ENCODE measurements at places on chromosomes 11 and 22.
A peak's percentile ranks its signal among the peaks of the same experiment; 100 is the strongest.

DNA sequence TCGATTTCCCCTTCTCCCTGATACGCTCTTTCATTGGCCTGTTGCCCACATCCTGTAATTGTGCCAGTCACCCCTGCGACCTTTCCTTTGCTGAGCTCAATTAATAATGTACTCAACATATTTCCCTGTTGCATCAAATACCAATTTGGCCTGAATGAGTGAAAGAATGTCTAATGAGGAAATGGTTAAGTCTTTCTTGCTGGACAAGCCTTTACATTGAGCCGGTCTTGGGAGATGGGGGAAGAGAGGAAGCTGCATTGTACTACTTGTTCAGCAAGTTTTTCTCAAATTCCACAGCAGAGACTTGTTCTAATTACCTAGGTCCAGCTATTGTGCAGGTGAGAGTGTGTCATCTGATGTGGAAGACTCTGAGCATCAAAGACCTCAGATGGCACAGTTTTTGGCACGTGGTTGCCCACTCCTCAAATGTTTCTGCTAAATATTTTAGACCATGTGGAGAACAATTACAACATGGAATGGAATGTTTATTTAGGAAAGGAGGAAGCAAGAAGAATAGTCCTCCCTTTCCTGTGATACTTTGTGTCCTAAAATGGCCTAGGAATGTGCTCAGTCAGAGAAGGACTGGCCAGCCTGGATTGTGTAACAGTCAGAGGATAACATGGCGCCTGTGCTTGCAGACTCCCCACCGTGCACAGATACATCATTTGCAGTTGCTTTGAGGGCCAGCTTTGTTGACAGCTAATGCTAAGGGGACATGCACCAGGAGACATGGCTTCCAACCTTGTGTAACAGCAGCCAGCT lies 129.5 kb upstream of the E2F8 start:
- no peak for DNase-seq

DNA sequence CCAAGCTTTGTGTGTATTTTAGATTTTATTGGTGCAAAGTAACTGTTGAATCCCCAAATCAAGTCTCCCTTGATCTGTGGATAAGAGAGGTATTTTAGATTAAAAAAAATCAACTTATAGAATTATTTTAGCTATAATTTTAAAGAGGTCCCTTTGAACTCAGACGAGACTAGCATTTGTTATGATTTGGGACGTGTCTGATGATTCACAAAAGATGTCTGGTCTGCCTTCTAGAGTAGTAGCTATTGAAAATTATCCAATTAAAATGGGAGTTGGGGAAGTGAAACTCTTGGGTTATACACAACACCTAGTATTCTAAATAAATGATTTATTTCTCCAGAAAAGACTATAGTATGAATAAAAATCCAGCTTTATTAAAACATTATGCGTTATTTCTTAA lies 227.9 kb upstream of the GRIA4 start:
- no peak for DNase-seq

- no peak for DNase-seq
These were observed 534.3 kb downstream of the KCNA4 start for GRCh38 chr11:29482510-29482909.

DNA sequence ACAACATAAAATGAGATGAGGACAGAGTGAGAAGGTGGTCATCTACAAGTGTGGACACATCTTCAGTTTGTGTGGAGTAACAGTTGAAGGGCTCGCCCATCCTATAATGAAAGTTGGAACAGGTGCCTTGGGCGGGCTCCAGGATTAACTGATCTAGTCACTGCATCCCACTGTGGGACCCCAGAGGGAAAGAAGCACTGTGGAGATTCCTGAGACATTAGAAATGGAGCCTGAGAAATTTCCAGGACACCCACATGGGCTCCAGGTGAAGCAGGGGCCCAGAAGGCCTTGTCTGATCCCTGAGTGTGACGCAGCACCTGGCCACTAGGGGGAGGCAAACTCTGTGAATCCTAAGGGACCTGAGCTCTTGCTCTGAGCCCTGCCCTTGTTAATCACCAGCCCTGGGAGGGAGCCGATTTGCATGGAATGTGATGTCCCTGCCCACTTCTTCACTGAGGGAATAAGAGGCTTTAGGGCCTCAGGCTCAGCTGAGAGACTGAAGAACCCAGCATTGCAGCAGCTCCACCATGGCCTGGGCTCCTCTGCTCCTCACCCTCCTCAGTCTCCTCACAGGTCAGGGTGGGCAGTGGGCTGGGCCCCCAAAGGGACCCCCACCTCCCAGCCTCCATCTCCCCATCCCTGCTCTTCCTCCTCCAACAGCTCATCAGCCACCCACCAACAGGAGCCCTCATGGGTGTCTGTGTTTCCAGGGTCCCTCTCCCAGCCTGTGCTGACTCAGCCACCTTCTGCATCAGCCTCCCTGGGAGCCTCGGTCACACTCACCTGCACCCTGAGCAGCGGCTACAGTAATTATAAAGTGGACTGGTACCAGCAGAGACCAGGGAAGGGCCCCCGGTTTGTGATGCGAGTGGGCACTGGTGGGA lies 98.4 kb downstream of the VPREB1 start:
- peak; percentile 43 for DNase-seq

DNA sequence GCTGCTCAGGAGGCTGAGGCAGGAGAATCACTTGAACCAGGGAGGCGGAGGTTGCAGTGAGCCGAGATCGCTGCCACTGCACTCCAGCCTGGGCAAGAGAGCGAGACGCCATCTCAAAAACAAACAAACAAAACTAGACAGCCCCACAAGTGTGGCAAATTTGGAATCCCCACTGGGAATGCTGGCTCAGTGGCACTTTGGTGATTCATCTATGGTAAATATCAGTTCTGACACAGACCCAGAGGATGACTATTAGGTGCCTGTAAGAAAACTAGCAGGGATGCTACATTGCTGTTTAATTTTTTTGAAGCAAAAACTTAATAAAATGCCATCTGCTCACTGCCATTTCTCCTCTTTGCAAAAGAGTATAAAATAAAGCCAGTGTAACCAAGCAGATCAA lies 107.9 kb downstream of the NAT10 start:
- no peak for DNase-seq

Data from D721Med (cell line).